ENCODE measurements at places on chromosomes 11 and 22.

DNA sequence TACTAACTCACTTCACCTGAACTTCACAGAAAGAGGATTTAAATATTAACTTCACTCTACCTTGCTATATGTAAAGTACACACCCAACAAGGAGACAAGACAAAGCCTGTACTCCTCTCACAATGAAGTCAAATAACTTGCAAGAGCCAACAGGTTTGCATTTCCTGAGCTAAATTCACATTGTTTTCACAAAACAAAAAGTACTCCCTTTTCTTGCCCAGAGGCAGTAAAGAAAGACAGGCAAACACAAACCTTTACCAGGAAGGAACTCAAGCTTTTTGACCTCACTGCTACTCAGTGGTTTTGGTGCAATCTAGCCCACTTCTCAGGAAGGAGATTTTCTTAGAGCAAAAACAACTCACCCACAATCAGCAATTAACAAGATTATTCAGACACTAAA lies 15.7 kb downstream of the USP28 start:
- no peak for DNase-seq

GRCh38 chr11:122101625-122102291 lies 14.3 kb downstream of the BLID start:
- no peak for DNase-seq

DNA sequence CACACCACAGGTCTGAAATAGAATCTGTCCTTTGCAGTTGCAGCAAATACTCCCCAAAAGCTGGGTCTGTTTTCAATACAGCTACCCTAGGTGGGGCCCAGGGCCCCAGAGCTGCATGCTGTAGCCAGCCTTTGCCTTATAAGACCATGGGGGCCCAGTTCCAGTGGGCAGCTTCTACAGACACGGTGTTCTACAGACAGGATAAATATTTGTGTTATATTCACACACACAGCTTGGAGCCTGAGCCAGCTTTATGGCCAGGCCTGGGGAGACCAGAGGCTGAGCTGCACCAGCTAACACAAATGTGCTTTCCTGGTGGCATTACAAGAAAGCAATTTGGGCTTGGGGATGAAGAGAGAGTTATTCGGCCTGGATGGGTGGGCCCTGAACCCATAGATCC lies 151.8 kb upstream of the NCAM1 start:
- DNase-seq, result no peak

GRCh38 chr11:63536669-63537292 lies at the start of gene PLAAT4:
TSS of gene PLAAT4 (plus strand) at chr11:63536808. CDS start at chr11:63536869, 61 bp downstream.
- no peak for DNase-seq

- no peak for DNase-seq
Observed at GRCh38 chr11:33652431-33652830, 48.2 kb downstream of the C11orf91 start.

DNA sequence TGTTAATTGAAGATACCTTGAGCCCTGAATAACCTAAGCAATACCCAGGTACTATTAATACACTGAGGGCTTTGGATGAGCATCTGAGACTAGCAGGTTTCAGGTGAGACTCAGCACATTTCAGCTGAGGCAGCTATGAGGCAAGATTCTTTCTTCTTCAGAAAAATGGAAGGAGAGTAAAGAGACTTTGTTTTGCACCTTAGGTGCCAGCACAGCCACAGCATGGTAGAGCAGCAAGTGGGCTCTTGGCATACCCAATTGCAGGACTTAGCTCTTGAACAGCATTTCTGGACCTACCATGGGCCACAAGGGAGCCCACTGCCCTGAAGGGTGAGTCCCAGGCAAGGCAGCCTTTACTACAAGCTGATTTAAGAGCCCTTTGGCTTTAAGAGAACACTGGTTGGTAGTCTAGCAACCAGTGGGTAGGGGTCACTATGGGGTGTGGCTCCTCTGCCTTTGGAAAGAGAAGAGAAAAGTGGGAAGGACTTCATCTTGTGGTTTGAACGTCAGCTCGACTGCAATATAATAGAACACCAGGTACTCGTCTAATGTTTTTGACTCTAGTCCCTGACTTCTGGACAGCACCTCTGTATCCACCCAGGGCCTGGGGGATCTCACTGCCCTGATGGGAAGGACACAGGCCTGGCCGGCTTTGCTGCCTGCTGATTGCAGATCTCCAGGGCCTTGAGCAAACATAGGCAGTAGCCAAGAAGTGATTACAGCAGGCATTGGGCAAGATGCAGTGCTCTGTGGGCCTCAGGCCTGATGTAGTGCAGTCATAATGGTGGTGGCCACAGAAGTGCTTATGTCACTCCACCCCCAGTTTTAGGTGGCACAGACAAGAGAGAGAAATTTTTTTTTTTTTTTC lies 73.3 kb downstream of the GLYATL1 start:
- no peak for DNase-seq

- DNase-seq, result peak; percentile 16
Observed at GRCh38 chr11:86292912-86293616, 9.0 kb upstream of the HIKESHI start.

DNA sequence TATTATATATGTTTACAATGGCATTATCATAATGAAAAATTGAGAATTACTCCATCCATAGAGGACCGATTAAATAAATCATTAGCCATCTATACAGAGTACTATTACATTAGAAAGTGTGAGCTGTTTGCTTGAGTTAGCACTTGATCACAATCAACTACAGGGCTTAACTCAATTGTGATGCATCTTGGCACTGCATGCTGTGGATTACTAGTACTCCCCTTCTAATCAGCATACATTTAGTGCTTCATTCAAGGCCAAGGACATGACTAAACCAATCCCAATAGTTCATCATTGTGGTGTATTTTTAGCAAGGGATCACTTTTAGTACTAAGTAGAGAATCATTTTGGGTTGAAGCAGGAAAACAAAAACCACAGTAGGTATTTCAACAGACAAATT lies 23.5 kb upstream of the ARHGAP42 start:
- no peak for DNase-seq

GRCh38 chr11:124195189-124195734 lies 12.1 kb downstream of the OR10D3 start:
- peak; percentile 6 for DNase-seq

GRCh38 chr11:121873766-121874165 lies 242.2 kb downstream of the BLID start:
- no peak for DNase-seq

DNA sequence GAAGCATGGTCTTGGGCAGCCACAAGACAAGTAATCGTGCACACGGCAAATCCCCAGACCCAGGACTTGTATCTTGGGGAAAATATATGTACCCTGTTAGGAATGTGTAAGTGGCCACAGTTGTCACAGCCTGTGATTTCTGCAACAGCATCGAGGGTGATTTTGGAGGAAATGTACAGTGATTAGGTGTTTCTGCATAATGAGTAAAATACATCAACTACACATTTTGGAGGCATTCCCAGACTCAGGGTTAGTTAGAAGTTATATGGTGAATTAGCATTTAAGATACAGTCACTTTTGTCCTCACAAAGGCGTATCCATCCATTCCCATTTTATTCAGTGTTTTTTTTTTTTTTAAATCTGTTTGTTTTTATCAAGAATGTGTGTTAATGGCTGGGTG lies 28.4 kb downstream of the SUSD2 start:
- no peak for DNase-seq

- no peak for DNase-seq
Observed at GRCh38 chr22:42639541-42640241, 710 bp downstream of the ATP5MGL start.

- no peak for DNase-seq
Observed at GRCh38 chr11:95568281-95568680, 221.3 kb downstream of the FAM76B start.

DNA sequence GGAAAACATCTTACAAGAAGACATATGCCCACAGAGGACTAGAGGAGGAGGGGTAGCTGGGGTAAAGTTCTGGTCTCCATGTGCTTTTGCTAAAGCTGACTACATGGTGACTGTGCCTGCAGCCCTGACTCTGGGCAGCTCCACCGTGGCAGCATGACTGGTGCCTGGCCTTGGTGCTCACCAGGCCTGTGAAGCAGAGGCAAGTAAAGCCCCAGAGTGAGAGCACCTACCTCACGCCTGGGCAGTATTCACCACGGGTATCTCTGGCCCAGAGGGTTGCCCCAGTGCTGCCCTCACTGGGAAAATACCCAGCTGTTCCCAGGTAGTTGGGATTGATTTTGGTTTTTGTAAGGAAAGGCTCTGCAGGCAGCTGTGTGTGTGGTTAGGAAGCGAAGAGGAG lies 78.3 kb downstream of the CTTN start:
- DNase-seq, result no peak
